IMR-90 (cell line): ENCODE measurements at places on chromosomes 4 and X. TPM values are rescaled to one million over a fixed set of nuclear protein-coding genes. Genes with fewer than 3 reads are reported as not detected.

DNA sequence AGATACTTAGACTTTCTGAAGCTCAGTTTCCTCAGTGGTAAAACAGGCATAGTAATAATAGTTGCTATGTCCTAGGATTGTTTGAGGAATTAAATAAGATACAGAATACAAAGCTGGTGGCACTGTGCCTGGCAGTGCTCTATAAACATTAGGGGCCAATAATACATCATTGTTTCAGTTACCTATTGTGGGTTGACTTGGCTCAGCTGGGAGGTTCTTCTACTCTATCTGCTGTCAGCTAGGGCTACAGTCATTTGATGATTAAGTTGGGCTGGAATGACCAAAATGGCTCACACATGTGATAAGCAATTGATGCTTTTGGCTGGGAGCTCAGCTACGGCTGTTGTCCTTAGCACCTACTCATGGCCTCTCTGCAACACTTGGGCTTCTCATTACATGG lies 121.2 kb upstream of the USP9X start:
- DNase-seq, result no peak

- DNase-seq, result no peak
Measured at GRCh38 chr4:126247409-126247808, 932.7 kb downstream of the FAT4 start.

GRCh38 chrX:132023896-132024386 lies 839 bp downstream of the STK26 start:
- DNase-seq, result no peak

SUPT20HL2 gene
- polyA plus RNA-seq, result not detected in 2 replicates

AFM gene
- not detected in 2 replicates for polyA plus RNA-seq
